ENCODE measurements at places on chromosomes 12 and 14.
A peak's percentile ranks its signal among the peaks of the same experiment; 100 is the strongest.

DNA sequence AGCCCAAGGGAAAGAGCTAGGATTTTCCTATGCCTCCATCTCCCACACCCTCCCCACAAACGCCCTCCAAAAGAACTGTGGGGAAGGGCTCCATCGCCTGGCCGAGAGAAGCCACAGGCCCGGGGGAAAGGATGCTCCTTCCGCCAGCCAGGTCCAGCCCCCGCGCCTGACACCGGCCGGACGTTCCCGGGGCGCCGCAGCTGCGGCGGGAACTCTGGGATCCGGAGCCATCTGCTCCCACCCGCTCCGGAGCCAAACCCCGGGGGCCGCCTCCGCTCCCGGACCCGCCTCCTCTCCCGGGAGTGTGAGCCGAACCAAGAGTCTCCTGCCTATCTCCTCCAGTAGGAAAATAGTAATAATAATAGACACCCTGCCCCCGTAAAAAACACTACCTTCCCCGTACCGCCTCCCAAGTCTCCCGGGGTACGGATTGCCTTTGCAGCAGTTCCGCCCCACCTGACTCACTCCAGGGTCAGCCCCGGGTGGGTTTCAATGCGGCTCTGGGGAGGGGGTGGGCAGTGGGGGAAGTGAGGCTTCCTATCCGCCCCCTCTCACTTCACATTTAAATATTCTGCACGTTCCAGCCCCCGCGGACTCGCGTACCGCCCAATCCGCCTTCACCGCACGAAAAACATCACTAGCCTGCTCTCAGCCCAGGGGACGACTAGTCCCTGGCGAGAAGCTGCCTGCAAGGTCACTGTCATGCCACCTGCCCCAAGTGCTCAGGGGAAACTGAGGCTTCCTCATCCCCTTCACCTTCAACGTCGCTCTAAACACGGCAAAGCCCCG is 2.4 kb downstream of the AGAP2 start:
- DNase-seq = peak; percentile 69

- DNase-seq = no peak
These were observed 58.1 kb downstream of the SPTB start for GRCh38 chr14:64821651-64822050.

DNA sequence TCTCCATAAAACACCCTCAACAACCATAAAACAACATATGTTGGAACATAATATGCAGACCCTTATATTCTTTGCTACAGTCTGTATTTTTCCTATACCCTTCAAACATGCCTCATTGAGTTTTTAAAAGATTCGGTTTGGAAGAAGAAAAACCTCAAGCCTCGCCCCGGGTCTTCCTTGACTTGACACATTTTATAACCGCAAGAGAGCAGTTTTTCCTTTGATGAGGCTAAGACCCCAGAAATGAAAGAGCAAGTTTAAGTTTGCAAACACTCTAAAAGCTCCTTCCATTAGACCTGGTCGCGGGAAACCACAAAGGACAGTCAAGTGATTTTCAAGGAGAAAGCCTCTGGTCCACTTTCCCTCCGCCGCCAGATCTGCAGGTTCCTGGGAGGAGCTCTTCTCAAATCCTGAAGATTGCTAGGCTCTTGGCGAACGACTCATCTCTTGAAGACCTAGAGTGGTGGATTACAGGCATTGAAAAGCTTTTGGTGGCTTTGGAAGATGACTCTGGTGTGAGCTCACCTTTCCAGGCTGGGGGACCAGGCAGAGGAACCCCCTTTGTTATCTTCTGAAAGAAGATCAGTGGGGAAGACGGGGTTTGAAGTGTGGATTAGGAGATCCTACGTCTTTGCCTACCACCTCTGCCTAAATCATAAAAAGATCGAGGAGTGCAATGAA is at the start of gene ASCL4:
TSS of gene ASCL4 (plus strand) at position 356 of the 681 bp plus-strand sequence. CDS start 515 bp downstream, outside the sequence.
- DNase-seq = no peak

DNA sequence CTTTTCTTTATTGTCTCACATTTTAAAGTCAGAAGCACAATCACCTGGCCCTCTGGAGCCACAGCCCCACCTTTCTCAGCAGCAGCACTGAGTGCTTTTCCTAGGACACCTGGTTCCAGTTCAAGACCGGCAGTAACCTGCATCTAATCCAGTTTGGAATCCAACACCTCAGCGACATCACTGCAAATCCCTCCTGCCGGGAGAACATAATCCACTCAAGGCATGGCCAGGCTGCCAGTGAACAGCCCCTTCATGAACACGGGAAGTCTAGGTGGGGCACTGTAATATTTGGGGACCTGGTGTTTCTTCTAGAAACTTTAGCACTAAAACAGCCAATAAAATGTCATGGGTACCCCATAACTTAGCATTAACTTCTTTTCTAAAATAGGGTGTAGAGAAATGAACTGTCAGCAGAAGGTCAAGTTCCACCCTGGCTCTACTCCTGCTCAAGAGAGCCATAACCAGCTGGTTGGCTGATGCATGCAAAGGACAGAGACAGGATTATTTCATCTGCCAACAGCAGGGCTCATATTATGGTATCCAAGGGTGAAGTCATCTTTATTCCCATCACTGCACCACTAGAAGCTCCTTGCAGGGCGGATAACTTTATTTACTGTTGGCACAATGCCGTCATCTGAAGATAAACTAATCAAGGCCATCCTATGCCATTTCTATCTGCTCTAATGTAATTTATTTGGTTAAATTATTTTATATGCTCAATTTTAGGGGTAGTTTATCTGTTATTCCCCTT is 76.7 kb downstream of the TTC7B start:
- DNase-seq = no peak

DNA sequence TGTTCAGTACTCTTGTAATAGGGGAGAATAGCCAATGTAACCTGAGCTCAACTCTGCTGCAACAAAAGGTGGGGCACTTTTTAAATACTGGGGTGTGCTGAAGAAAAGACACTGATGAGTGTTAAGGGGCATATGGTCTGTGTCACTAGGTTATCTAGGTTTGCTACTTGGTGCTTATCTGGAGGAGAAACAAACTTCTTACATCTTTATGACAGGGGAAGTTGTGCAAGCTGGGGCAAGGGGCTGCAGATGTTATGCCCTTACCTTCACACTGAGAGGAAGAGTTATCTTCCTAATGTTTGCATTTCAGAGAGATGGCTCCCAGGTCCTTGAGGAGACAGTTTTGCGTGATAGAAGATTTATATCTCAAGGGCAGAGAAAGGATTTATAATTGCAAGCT is 90.9 kb upstream of the PKP2 start:
- no peak for DNase-seq

DNA sequence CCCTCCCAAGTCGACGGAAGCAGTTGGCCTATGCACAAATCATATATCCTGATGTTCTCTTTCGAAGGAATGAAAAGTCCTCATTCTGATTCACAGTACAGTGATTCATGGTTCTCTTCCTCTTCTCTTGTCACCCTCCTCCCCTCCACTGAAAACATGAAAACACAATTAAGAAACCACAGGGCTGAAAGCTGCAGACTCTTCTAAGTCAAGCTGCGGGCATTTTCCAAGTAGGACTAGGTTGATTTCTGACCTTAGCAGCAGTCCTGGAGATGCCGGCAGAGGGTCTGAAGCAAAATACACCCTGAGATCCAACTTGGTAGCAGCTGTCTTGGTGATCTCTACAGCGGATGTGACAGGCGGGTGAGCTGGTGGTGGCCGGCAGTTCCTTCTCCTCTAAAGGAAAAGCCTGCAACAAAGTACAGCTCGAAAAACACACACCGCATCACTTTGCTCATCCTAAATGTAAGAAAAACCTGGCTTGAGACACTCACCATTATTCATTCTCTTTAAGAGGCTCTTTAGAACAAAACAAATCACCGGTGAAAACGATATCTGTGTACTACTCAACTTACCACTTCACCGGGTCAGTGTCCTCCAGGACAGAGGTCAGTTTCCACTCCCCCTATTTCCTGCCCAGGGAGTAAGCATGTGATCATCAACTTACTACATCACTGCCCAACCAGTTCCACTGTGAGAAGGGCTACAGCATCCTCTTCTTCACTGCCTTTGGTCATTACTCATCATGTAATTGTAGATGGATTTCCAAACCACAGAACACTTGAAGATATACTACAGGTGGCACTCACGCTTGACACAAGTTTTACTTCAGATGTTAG is 6.0 kb downstream of the TMCC3 start:
- DNase-seq = peak; percentile 58

DNA sequence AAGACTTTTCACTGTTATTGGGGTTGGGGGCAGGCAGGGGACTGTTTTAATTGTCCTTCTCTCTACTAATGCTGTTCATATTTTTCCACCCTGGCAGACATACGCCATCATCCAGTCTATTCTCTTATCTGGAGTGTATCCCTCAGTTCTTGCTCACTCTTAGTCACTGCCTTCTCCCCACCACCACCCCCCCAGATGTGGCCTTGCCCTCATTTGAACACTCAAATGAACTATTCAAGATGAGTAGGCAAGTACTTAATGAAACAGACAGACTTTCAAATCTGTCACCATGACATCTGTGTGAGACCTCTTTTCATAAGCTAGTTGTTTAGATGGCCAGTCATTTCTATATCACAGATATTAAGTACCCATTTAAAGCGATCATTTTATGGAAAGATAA is 10.1 kb downstream of the NUDT4 start:
- DNase-seq = peak; percentile 80

GRCh38 chr14:74548881-74549280 is 55.3 kb downstream of the ISCA2 start:
- no peak for DNase-seq

Measured in RKO (cell line).